ENCODE measurements at places on chromosomes 13 and 19.
A peak's percentile ranks its signal among the peaks of the same experiment; 100 is the strongest.

GRCh38 chr19:3275583-3276340, 51.3 kb downstream of the CELF5 start:
- DNase-seq, result no peak

DNA sequence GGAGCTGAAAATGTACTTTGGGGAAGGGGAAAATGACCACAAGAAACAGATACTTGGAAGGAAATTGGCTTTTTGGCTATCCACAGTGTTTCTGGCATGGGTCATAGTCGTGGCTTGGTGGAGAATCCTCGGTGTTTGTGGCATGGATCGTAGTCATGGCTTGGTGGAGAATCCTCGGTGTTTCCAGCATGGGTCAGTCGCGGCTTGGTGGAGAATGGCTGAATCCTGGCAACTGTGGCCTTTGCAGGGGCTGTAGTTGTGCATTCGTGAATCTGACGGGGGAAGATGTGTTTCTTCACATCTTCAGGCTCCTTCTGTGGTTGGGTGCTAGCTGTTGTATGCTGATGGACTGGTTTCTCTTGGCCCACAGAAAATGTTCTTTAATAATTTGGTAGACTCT, 61.7 kb upstream of the MCF2L start:
- no peak for DNase-seq

- DNase-seq, result peak; percentile 96
These were observed 104.7 kb downstream of the RGCC start for GRCh38 chr13:41562083-41562482.

GRCh38 chr13:41511827-41512226, 54.5 kb downstream of the RGCC start:
- DNase-seq, result no peak

GRCh38 chr19:18119717-18120105, 22.1 kb downstream of the MAST3 start:
- no peak for DNase-seq

DNA sequence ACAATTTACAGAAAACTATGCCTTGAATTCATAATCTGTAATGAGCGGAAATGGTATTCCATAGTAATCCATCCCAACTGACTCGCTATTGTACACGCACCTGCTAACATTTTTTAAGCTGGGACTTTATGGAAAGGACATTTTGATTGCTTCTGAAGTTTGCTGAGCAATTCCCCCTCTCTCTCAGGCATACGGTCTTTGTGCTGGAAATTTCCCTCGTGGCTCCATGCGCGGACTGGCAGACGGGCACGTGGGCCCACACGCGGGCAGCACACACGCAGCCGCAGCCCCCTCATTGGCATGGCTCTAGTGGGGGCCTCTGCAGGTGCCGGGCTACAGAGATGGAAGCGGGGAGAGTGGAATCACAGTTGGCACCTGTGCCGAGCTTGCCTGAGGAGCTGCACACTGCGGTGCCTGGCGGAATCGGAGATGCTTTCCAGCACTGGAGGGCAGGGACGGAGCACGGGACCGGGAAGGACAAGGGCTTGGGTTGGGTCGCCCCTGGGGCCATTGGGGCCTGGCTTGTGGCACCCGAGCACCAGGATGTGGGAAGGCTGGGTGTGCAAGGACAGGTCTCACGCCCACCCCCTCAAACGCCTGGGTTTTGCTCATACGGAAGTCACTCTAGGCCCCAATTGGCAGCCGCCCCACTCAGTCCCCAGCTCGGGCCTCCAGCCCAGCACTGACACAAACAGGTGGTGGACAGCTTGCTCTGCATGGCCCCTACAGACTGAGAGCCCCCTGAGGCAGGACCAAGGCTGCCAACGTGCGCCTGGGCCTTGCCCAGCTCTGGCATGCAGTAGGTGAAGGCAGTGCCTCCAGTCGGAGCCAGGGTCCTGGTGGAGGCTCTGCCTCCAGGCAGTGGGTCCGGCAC, 30.2 kb upstream of the CCNE1 start:
- no peak for DNase-seq

GRCh38 chr13:87981416-87981815, 310.2 kb downstream of the SLITRK5 start:
- no peak for DNase-seq

GRCh38 chr19:15488489-15489226, 9.4 kb upstream of the PGLYRP2 start:
- DNase-seq, result no peak

DNA sequence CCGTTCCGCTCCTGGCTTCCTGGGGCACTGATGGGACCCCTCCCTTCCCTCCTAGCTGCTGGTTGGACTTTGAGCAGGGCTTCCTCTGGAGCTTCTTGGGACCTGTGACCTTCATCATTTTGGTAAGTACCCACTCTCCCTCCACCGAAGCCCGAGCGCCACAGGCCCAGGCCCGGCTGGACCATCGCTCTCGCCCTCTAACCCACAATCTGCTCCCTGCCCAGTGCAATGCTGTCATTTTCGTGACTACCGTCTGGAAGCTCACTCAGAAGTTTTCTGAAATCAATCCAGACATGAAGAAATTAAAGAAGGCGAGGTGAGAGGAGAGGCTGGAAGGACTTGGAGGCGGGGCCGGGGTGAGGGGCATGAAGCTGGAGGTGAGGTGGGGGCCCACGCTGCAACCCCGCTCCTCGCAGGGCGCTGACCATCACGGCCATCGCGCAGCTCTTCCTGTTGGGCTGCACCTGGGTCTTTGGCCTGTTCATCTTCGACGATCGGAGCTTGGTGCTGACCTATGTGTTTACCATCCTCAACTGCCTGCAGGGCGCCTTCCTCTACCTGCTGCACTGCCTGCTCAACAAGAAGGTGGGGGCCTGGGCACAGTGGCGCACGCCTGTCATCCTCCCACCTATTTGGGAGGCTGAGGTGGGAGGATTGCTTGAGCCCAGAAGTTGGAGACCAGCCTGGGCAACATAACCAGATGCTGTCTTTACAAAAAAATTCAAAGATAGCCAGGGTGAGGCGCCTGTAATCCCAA, 12.3 kb downstream of the DDX39A start:
- DNase-seq, result no peak

DNA sequence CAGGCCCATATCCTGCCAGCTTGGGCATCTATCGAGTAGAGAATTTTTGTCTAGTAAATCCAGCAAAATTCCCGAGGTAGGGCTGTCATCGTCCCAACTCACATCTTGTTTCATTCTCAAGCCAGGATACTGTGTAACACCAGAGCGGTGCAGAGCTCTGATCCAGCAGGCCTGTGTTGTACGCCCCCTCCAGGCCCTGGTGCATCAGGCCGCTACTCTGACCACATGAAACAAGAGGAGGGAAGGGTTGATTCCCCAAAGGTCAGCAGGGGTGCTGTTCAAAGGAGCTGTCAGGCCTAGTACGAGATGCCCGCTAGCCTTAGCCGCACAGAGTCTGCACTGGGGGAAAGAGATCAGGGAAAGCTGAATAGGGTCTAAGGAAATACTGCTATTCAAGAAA, 276.0 kb downstream of the SLC7A1 start:
- no peak for DNase-seq

DNA sequence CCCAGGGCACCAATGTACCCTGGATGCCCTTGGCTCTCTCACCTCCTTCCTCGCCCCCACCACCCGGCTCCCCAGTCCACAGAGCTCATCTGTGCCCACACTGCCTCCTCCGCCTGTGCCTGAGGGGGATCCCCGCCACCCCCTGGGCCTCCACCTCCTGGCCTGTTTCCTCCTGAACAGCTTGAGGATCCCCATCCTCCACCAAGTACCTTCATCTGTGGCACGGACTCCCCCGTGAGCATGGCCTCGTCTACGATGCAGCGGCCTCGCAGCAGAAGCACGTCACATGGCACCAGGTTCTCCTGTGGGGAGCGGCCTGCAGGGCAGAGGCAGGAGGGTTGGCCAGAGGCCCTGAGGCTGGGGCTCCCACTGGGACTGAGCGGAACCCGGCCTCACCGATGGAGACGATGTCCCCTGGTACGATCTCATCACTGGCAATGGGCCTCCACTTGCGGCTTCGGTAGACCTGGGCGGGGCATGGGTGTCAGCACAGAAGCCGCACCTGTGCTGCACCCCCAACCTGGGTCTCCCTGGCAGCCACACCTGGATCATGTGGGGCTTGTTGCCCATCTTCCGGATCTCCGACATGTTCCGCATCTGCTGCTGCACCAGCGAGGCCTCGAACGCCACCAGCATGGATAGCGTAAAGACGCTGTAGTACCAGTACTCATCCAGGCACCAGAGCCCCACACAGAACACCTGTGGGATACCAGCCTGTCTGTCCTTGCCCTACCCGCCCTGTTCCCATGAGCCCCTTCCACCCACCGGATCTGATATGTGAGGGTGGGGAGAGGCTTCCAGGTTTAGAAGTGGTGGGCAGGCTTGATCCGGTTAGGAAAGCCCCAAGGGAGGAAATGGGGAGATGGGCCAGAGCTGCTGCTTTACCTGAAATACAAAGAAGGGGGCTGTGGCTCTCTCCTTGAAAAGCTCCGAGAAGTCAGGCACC, 6.8 kb downstream of the ATP13A1 start:
- no peak for DNase-seq

DNA sequence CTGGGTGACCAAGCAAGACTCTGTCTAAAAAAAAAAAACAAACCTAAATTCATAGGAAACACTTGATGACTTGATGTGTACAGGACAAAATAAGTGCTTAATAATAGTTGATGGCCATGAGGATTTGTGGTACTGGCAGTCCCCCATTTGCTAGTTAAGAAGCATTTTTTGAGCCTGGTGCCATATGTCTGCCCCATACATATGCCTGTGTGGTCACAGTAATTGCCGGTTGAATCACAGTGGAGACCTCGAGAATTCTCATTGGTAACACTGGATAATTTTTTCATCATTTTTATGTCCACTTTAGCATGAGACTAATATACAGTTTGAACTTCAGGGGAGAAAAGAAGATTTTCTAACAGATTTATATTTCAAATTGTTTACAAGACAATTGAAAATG, 79.2 kb downstream of the LRCH1 start:
- no peak for DNase-seq

- DNase-seq, result no peak
These were observed 12.4 kb upstream of the AKAP11 start for GRCh38 chr13:42259515-42259914.

- DNase-seq, result no peak
These were observed 973.7 kb downstream of the UQCRFS1 start for GRCh38 chr19:28239270-28239669.

GRCh38 chr13:97310809-97311436, 88.8 kb downstream of the MBNL2 start:
- DNase-seq, result no peak

DNA sequence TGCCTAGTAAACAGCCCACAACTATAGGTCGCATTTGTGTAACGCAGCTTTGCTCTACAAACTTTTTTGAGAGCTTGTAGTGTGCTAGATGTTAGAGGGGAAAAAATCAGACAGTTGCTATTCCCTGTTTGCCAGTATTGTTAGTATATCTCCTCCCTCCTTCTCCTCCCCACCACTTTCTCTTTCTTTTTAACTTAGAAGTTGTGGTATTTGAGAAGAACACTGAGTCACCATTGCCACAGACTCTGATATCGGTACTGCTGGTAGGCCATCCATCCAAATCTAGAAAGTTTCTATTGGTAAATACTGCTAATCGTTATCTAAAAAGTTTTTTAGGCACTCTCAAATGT, 666 bp downstream of the POMP start:
- no peak for DNase-seq
